ENCODE measurements at places on chromosomes 1 and 21. TPM values are rescaled to one million over a fixed set of nuclear protein-coding genes. Genes with fewer than 3 reads are reported as not detected.

- no peak for DNase-seq
Observed at GRCh38 chr1:66368261-66368660, 165.7 kb upstream of the SGIP1 start.

RGS4 gene
- total RNA-seq: not detected

- no peak for DNase-seq
Observed at GRCh38 chr1:162336621-162337285, 39.9 kb downstream of the SPATA46 start.

TMEM50B gene
- total RNA-seq: 12.1 TPM

CFHR2 gene
- total RNA-seq: not detected

All from GM12878 (cell line).